ENCODE measurements at places on chromosomes 11 and 22.
A peak's percentile ranks its signal among the peaks of the same experiment; 100 is the strongest.

DNA sequence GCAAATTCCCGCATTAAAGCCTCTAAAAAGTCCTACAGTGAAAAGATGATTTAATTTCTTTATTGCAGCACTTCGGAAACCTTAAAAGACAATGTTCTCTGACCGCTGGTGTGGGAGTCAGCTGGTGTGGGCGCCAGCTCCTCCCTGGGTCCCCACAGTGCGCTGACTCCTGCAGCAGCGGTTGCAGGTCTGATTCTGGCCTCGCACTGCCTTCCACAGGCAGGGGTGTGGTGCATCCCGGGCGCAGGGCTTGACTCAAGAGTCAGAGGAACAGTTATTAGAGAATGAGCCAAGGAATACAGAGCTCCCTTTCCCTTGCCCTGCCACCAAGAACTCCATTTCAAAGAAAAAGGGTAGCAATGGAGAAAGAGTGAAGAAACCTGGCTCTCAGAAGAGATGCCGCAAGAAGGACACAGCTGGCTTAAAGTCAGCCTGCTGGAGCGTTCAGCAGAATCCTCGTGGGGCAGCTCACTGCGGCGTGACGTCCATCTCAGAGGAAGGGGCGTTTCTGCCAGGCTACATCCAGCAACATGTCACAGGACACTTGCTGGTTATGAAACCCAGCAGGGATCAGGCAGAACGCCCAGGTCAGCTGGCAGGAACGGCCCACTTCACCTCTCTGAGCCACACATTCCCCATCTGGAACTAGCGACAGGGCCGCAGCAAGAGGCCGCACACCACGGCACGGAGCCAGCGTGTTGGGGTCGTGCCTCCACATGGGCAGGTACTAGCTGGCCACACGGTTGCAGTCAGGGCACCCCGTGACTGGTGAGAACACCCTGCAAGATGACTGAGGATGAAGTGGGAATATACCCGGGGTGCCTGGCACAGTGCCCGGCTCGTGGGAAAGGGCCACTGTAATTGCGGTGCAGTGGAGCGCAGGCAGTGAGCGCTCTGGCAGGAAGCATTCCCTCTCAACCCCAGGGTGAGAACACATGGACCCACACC is 18.1 kb upstream of the EFCAB6 start:
- DNase-seq = no peak

DNA sequence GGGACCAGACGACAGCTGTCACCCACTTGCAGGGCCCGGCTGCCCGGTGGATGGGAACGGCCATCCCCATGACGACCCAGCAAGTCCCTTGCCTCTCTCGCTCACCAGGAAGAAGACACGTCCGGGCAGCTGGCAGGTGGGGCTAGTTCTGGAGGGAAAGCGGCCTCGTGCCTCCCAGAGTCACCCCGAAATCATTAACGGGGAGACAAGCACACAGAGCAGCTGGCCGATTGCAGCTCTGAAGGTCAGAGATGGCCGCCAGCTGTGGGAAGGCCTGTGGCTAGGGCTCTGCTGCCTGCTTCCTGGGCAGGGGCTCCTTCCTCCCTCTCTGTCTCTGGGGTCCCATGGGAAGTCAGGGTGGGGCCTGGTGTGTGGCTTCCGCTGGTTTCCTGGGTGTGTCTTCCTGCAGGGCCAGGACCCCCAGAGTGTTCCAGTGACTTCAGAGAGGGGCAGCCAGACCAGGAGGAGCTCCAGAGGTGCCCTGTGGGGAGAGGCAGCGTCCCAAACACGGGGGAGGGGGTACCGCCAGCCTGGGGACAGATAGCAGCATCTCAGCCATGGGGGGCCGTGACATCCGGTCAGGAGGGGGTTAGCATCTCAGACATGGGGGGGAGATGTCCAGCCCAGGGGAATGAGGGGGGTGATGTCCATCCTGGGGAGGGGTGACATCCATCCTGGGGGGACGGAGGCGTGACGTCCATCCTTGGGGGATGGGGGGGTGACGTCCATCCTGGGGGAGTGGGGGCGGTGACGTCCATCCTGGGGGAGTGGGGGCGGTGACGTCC is 114.9 kb downstream of the KCNQ1 start:
- DNase-seq = peak; percentile 30

DNA sequence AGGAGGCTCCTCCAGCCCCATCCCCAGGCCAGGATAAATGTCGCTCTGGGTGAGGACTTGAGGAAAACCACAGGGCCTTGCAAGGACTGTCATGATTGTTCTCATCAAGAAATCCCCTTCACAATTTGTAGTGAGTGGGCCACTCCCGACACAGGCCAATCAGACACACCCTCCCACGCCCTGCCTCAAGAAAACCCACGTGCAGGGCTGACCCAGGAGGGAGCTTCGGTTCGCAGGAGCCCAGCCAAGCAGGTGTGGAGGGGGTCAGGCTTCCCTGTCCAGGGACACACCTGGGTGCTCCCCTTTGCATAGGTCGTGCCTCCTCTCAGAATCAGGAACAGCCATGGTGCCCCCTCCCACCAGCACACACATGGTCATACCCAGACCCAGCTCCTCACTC is 43.2 kb downstream of the SHANK2 start:
- no peak for DNase-seq

DNA sequence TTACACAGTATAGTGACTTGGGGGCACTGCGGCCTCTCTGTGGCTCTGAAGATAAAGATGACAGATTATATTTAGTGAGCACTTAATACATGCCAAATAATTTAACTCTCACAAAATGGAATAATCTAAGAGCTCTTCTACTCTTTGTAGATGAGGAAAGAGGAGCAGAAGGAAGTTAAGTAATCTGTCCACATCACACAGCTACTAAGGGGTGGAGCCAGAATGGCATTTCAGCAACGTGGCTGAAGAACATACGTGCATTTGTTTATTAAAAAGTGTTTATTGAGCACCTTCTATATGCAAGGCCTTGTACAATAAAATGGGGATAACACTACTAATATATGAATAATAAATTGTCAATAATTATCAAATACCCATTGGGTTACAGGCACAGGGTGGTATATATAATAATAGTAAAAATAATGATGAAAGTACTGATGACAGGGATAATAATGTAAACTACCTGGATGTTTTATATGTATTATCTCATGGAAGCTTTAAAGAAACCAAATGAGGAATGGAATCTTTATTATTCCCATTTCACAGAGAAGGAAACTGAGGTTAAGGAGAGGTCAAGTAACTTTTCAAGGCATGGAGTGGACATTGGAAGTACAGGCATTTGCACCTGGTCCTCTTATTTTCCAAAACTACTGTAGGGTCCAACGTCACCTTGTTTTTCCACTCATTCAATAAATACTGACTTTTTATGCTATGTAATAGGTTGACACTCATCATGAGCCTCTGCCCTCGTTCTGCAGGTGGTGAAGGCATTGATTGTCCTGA is 38.0 kb upstream of the IL17RA start:
- DNase-seq = no peak

DNA sequence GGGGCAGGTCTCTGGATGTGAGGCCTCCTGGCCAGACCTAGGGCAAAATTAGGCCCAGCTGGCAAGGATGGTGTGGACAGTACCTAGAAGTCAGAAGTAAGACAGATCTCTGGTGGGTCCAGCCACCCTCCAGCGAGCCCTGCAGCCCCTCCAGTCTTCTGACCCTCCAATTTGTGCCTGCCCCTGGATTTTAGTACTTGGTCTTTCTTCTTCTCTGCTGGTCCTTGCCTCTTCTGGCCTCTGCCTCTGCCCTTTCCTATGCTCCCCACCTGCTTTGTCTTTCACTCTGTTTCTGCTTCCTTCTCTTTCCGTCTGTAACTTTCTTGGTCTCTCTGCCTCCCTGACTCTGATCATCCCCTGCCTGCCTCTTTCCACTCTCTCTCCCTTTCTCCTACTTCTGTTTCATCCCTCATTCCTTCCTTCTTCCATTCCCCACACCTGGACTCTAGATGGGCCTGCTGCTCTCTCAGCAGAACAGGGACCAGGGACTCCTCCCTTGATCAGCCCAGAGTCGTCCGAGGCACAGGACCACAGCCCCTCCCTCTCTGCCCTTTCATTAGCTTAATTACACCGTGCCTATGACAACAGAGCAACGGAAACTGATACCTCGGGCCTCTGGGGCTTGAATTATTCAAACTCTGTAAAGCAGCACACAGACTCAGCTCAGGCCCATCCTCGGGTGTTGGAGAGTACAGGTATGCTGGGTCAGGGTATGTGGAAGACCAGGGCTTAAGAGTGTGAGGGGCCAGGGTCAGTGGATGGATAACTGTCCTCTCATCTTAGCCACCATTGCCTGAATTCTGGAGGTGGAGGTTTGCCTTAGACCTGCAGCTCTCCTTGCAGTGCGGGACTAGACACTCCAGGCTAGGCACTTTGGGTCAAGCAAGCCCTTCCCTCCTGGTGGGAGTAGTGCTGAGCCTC is at the start of gene CHRNA10:
CHRNA10 (minus strand) TSS at position 51 of the 921 bp plus-strand sequence. CDS start 72 bp downstream, outside the sequence.
- DNase-seq = peak; percentile 23

DNA sequence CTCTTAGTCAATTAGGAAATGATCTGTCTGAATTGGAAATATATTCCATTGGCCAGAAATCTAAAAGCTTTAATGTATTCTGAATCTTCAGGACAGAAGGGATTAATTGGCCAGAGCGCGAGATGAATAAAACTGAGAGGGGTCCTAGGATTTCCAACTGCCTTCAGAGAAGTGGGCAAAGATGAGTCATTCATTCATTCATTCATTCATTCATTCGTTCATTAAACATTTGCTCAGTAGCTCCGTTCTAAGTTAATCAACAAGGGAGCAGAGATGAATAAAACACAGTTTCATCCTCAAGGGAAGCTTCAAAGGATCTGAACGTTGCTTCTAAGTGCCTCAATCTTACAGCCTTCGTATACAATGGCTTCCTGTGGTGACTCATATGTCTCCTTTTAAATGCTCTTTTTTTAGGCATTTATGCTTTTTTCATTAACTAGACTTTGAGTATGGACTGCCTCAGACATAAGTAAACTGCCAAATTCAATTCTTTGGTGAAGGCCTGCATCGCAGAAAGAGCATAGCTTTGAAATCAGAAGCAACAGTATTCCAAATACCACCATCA is 537.4 kb upstream of the CCDC90B start:
- DNase-seq = no peak

DNA sequence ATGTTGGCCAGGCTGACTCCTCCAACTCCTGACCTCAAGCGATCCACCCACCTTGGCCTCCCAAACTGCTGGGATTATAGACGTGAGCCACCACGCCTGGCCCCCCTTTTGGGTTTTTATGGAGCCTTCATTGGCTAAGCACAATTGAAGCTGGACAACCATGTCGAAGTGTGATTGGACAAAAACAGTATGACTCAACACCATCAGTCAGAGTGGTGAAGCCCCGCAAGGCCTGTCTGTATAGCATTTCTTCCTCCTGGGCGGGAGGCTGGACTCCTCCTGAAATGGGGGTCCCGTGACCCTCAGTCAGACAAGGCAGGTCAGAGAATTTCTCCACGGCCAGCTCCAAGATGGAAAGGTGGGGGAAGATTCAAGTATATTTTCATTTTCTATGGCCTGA is 3.1 kb upstream of the PARVB start:
- DNase-seq = no peak

DNA sequence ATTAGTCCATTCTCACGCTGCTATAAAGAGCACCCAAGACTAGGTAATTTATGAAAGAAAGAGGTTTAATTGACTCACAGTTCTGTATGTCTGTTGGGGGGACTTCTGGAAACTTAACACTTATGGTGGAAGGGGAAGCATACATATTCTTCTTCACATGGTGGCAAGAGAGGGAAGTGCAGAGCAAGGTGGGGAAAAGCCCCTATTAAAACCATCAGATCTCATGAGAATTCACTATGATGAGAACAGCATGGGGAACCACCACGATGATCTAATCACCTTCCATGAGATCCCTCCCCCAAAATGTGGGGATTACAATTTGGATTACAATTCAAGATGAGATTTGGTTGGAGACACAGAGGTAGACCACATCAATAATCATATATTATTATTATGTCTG is 25.7 kb downstream of the CEP57 start:
- DNase-seq = no peak
